ENCODE measurements at places on chromosomes 6 and 20. TPM values are rescaled to one million over a fixed set of nuclear protein-coding genes. Genes with fewer than 3 reads are reported as not detected.
A peak's percentile ranks its signal among the peaks of the same experiment; 100 is the strongest.

DNA sequence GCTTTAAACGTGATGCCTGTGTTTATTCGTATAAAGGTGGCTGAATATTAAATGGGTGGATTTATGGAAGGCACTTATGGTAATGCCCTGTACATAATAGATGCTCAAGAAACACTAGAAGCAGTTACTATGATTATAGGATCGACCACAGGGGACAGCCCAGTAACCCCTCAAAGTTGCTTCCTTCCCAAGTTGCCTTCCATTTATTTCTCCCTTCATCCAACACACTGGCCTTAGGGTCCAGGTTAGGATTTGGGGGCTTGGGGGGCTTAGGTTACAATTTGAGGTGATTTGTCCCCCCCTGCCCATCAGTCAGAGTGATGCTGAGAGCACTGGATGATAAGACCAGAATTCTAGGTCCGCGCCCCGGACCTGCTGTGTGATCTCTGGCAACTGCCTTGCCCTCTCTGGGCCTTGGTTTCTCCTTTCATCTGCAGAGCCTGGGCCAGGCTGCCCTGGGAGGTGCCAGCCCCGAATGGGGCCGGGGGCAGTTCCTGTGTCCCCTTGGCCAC is 101.5 kb downstream of the CEBPB start:
- no peak for DNase-seq

Gene SYNDIG1
- 5.4 TPM for total RNA-seq

DNA sequence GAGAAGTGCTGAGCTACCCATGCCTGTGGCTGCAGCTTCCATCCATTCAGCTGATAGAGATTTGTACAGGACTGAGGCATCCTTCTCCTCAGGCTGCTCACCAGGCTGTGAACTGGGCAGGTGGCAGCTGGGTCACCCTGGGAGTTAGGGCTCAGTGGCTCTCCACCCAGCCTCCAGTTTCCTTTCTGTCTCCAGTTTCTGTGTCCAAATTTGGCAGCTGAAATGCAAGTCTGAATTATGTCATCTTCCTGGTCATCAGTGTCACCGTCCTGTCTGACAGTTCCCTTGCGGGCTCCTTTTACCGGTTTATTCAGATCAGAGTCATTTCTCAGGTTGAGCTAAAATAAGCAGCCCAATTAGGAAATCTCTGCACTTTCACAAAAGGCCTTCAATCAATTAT is 93.3 kb downstream of the EDN1 start:
- no peak for DNase-seq

Gene CAGE1
- 0.28 TPM for total RNA-seq

GRCh38 chr6:53929041-53929820 is 134.4 kb downstream of the LRRC1 start:
- DNase-seq, result no peak

Gene NKX2-4
- total RNA-seq, result 0.15 TPM

Gene MRAP2
- total RNA-seq, result 8.3 TPM

DNA sequence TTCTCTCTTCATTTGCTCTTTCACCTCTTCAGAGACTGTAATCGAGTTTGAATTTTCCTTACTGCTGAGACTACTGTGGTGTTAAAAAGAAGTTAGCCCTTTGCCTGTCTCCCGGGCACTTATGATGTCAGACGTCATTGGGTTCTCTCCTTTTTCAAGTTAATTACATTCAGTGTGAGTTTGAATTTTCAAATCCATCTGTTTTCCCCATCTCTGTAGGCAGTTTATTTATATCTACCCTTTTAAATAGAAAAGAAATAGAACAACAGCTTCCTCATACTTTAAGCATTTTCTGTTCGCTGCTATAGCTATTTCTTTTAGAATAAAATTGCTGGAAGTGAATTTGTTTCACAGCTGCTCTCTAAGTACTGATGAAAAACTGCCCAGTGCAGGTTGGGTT is 81.4 kb downstream of the MCHR2 start:
- DNase-seq, result no peak

- DNase-seq, result no peak
These were observed 118.6 kb upstream of the DOK5 start for GRCh38 chr20:54356801-54357200.

GRCh38 chr6:130127195-130127594 is 95.6 kb downstream of the SAMD3 start:
- DNase-seq, result no peak

DNA sequence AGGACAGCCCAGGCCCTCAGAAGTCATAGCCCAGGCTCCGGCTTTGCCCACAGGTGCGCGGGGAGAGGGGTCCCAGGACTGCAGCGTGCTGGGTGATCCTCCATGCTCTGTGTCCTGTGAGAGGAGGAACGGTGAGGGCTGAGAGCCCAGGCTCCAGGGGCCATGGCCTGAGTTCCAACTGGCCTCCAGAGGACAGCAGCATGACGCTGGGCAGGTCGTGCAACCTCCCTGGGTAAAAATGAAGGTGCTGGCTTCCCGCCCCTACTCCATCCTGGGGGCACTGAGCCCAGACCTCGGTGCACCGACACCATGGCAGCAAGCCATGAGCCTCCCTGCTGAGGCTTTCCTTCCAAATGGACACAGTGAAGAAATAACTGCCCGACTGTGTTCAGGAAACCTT is 305.4 kb downstream of the TAF4 start:
- no peak for DNase-seq

GRCh38 chr6:31861919-31862343 is 690 bp downstream of the NEU1 start:
- DNase-seq, result no peak

- no peak for DNase-seq
These were observed 30.0 kb downstream of the CDKAL1 start for GRCh38 chr6:20564269-20564668.

DNA sequence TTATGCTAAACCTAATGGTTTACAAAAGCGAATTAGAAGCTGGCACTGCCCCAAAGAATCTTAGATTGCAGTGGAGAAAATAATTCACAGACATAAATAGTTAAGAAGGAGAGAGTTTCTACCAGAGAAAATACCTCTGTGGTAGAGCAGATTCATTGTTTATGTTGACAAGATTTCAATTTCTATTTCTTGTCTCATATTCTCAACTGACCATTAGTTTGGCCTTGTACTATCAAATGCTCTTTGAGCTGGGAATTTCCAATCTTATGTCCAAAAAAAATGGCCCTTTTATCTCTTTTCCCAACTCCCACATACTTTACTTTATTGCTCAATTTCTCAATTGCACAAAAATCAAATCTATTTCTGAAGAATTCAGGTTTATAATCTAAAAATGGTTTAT is 804.1 kb upstream of the CITED2 start:
- no peak for DNase-seq

DNA sequence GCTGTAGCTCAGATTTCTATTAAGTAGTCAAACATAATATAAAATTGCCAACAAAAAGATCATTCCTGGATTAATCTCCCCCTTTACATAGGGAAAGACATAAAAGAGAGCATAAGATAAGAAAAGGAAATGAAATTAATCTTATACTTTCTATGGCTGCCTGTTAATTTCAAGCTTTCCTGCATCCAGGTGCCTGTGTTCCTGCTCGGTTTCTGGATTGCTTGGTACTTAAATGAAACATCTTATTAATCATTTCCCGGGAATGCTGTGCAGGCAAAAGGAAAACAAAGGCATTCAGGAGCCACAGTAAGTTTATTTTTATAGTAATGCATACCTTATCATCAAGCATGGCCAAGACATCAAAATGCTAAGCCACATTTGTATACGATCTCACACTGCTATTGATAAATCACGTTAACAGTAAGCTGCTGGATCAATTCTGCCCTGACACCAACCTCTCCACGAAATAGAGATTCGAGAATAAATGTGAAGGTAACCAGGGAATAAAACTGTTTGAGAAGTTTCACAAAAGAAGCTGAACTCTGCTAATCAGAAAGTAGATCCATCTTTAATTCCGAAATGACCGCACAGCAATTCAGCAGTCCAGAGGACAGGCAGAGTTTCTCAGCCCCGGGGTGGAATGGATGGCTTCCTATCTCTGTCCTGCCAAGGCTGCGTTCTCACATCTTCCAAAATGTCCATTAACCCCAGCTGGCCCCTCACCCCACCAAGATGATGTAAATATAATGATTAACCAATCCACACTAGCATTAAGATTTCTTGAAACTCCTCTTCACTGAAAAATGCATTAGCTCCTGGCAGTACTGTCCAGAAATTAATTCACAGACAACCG is 32.6 kb upstream of the APCDD1L start:
- DNase-seq, result peak; percentile 8

Gene CDH4
- total RNA-seq, result 3.2 TPM

DNA sequence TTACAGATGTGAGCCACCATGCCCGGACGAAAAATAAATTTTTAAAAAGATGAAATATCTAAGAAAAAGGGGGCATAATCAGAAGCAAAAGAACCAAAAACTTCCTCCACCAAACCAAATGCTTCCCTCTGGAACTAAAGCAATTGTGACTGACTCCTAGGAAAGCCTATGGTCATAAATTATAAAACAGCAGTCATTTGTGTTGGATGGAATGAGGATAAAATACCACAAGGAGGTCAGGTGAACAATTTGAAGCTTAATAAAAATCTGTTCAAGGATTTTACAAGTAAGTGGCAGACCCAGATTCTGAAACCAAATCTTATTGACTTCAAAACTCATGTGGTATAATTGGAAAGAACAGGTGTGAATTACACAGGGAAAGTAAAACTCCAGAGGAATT is 114.5 kb downstream of the KIF13A start:
- DNase-seq, result no peak

Gene HSPA1L
- total RNA-seq, result 1.6 TPM

- DNase-seq, result no peak
These were observed 6.9 kb downstream of the FAM184A start for GRCh38 chr6:119071576-119071975.

DNA sequence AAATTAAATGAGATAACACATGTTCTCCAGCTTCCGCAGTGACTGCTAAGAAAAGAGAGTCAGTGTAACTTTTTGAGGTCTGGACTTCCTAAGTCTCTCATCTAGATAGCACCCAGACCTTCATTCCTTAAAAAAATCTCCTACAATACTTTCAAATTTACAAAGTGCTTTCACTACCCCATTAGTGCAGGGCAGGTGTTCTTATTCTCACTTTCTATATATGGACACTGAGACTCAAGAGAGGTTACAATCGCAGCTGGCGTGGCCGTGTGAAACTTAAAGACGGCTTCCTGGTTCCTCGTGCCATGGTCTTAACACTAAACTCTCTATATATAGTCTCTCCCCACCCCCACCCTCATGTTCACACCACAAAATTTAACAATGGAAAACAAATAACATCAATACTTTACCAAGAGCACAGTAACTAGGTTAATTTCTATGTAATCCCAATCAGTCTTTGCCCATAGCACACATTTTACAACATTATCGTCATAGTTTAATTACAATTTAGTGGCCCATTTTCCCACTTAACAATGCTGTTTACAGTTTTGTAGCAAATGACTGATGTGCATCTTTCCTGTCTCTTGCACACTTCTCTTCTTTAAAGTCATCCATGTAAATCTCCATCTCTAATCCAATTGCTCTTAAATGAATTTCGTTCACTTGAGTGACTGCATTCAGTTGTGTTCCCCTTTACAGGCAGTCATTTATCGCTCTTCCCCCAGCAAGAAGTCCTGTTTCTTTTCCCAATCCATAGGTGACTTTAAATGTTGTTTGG is 78.8 kb upstream of the ARID1B start:
- DNase-seq, result no peak

GRCh38 chr6:156720691-156721685 is 56.2 kb upstream of the ARID1B start:
- DNase-seq, result peak; percentile 83
